Naive thymus-derived CD8-positive, alpha-beta T cell (primary cell): ENCODE measurements at places on chromosomes 2 and 18.

DNA sequence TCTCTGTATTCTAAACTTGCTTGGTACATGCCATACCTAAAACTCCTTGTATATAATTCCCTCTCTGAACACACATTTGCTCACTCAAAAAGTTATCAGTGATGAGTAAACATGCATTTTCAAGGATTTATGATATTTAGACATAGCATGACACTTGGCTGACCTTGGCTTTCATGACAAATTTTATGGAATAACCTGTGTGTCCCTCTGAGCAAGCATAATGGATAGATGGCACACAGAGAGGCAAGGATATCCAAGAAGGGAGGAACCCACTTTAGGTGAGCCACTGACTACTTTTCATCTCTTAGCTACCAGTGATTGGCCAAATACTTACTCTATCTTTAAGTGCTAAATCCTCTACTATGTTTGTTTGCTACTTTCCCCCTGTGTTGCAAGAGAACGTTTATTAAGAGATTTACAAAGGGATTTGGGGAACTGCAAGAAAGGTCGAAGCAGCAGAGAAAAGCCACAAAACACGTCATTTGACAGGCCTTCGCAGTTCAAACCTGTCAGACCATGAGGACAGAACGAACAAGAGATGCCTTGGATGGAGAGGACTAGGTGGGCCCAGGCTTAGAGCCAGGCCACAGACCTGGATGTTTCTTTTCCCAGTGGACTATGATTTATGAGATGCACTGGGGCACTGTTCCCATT lies 379.9 kb downstream of the NBAS start:
- no peak for DNase-seq

GRCh38 chr18:8051453-8051852 lies 484.3 kb downstream of the PTPRM start:
- DNase-seq: no peak

DNA sequence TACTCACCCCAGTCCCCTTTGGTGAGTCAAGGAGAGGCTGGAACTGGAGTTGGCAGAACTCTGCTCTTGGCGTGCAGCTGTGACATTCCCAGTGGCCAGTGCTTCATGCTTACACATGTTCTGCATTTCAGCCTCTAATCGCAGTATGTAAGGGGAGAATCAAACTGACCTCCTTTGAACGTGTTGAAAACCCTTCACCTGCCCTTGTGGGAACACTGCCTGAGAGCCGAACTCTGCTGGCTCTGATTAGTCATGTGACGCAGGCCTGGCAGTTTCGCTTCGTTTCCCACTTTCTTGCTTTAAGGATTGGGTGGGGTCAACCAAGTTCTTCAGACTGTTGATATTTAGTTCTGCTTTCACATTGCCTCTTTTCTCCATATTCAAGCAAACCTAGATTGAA lies 173.8 kb upstream of the BCL2L11 start:
- no peak for DNase-seq

DNA sequence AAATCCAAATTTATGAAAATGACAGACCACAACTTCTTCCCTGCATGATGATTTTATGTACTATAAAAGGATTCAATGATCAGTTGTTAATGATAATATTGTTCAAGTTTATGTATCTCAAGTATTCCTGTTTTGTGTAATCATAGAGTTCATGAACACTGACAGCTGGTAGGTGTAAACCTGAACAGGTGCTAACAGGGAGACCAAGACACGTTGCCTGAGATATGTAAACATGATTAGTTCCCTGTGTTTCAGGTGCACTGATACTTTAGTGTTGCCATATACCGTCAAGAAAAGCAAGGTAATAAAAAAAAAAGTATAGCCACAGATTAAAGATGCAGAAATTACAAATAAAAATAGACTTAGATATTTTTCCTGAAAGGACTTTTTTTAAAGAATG lies 131.8 kb downstream of the BAZ2B start:
- no peak for DNase-seq

GRCh38 chr2:237878-238277 lies 26.0 kb downstream of the SH3YL1 start:
- no peak for DNase-seq

GRCh38 chr2:65198737-65199136 lies 28.9 kb upstream of the ACTR2 start:
- no peak for DNase-seq

DNA sequence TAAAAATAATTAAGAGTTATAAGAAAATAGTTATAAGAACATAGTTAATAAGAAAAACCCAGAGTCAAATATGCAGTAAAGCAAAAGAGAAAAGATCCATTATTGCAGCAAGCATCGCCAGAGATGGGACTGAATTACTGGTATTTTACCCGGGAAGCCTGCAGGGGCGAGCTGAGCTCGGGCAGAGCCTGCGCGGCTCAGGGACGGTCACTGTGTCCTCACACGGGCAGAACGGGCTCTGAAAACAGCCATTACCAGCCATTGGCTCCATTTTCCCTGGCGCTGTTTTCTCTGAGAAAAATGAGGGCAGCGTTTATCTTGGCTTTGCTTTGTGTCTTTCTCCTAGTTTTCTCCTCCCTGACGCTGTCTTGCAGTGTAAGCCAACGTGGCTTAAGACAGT lies 95.3 kb upstream of the ALKAL2 start:
- no peak for DNase-seq
